Osteocyte (in vitro differentiated cells): ENCODE measurements at places on chromosomes 13 and 19.

GRCh38 chr13:42760951-42761350, 20.4 kb upstream of the FAM216B start:
- H3K4me3 ChIP-seq = no peak overlapping the region
- H3K27me3 ChIP-seq = no peaks in the 10 kb centered on the region
- peak overlapping the region; percentile 50 for H3K27ac ChIP-seq

- H3K27ac ChIP-seq = no peak overlapping the region
- peaks cover 6% of the 10 kb centered on the region for H3K4me1 ChIP-seq
- H3K4me3 ChIP-seq = no peak overlapping the region
- no peak for DNase-seq
Measured at GRCh38 chr13:35630551-35631275, 154.2 kb upstream of the MAB21L1 start.

DNA sequence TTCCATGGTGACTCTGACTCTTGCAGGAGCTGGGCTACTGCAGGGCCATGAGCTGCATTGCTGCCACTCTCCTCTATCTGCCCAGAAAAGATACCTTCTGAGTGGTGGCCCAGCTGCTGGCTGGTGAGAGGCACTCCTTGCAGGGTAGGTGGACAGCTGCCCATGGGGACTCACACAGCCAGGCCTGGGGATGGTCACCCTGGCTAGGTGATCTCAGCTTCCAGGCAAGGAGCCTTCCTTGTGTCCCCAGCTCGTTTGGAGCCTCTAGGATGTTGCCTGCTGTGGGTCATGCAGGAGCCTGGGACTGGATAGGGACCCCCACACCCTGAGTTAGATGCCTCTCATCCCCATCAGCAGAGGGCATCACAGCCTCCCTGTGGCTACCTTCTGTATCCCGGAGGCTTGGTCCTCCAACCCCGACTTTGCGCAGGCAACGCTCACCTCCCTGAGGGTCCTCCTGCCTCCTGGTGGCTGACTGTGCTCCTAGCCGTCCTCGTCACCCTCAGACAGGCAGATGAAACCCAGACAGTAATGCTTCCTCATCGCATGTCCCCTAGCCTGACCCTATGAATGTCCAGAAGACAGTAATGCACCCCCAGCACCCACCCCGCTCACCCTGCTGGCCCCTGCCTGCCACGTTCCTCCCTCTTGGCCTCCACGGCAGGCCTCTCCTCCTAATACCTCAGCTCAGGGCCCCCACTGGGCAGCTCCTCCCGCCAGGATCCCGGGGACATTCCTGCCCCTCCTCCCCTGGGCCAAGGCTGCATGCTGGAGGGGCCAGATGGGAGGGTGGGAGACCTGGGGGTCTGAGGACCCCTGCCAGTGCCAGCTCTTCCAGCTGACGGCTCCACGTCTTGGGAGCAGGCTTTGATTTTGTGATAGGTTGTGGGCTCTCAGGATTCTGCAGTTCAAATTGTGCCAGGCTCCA, 13.6 kb upstream of the ZNF14 start:
- H3K4me3 ChIP-seq = no peak overlapping the region
- DNase-seq = no peak
- H3K36me3 ChIP-seq = no peaks in the 10 kb centered on the region
- H3K4me1 ChIP-seq = no peaks in the 10 kb centered on the region

GRCh38 chr19:40862333-40862732, 12.1 kb upstream of the CYP2A6 start:
- no peak overlapping the region for H3K4me3 ChIP-seq
- H3K27ac ChIP-seq = no peak overlapping the region
- no peak for DNase-seq
- peaks cover 10% of the 10 kb centered on the region for H3K27me3 ChIP-seq
- no peaks in the 10 kb centered on the region for H3K4me1 ChIP-seq
- no peaks in the 10 kb centered on the region for H3K36me3 ChIP-seq

- peaks cover 20% of the 10 kb centered on the region for H3K4me1 ChIP-seq
- DNase-seq = no peak
- H3K36me3 ChIP-seq = peaks cover 3% of the 10 kb centered on the region
- peak overlapping the region; percentile 38 for H3K27ac ChIP-seq
- H3K27me3 ChIP-seq = peaks cover 60% of the 10 kb centered on the region
- H3K4me3 ChIP-seq = peak overlapping the region; percentile 75
Measured at GRCh38 chr13:76885203-76886004, 801 bp downstream of the KCTD12 start.

DNA sequence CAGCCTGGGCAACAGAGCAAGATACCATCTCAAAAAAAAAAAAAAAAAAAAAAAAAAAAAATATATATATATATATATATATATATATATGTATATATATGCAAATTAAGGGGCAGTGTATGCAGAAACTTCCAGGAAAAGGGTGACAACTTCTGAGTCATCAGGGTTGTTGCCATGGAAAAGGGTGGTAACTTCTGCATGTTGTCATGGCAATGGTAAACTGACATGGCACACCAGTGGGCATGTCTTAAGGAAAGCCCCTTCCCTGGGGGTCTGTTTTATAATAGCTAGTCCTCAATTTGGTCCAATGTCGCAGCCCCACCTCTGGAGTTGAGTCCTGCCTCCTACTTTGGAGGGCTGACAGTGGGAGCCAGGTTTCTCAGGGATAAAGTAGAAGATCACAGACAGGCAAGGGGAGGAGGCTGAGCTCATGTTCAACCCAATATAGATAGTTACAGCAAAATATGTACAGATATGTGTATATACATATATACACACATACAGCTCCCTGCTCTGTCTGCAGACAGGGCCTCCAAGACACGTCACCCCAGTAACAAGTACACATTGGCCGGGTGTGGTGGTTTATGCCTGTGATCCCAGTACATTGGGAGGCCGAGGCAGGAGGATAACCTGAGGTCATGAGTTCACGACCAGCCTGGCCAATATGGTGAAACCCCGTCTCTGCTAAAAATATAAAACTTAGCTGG, 7.2 kb upstream of the FCHO1 start:
- no peak overlapping the region for H3K4me3 ChIP-seq
- H3K4me1 ChIP-seq = peaks cover 3% of the 10 kb centered on the region
- H3K27me3 ChIP-seq = no peaks in the 10 kb centered on the region

DNA sequence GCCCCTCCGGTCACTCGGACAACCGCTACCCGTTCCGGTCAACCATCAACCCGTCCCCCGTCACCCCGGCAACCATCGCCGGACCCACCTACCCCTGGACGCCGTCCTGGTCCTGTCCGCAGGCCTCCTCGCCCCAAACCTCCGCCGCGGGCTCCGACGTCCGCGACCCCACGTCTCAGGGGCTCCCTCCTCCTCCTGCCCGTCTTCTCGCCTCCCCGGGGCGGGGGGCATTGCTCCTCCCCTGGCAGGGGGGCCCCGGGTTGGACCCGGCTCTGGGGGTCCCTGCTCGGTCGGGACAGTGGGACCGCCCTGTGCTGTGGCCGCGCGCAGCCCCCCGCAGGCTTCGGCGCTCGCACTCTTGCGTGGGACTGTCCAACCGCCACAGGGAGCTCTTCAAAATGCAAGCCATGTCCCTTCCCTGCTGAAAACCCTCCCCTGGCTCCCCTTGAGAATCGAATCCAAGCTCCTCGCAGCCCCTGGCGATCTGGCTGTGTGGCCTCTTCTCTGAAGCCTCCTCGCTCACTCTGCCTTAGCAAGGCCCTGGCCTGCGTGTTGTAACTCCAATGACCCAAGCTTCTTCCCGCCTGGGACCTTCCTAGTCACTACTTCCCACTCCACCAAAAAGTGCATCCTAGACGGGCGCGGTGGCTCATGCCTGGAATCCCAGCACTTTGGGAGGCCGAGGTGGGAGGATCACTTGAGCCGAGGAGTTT, 8.4 kb downstream of the EPHX3 start:
- H3K27me3 ChIP-seq = no peaks in the 10 kb centered on the region
- H3K27ac ChIP-seq = peak overlapping the region; percentile 84
- peak overlapping the region; percentile 85 for H3K4me3 ChIP-seq
- peaks cover 15% of the 10 kb centered on the region for H3K4me1 ChIP-seq

DNA sequence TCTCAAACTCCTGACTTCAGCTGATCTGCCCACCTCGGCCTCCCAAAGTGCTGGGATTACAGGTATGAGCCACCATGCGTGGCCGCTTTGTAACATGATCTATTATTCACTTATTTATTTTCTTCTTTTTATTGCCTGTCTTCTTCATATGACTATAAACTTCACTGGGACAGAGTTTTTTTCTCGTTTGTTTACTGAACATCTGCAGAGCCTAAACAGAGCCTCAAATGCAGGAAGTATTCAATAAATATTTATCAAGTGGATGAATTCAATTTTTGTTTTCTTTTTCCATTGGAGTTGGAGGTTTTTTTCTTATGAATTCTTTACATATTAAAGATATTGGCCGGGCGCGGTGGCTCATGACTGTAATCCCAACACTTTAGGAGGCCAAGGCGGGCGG, 54.7 kb downstream of the SKA3 start:
- no peak overlapping the region for H3K27ac ChIP-seq
- no peaks in the 10 kb centered on the region for H3K36me3 ChIP-seq
- H3K27me3 ChIP-seq = no peaks in the 10 kb centered on the region
- H3K4me1 ChIP-seq = peaks cover 6% of the 10 kb centered on the region
- DNase-seq = no peak
